ENCODE measurements at places on chromosomes 3 and 15. TPM values are rescaled to one million over a fixed set of nuclear protein-coding genes. Genes with fewer than 3 reads are reported as not detected.

The SLC12A1 gene
- total RNA-seq, result not detected

DNA sequence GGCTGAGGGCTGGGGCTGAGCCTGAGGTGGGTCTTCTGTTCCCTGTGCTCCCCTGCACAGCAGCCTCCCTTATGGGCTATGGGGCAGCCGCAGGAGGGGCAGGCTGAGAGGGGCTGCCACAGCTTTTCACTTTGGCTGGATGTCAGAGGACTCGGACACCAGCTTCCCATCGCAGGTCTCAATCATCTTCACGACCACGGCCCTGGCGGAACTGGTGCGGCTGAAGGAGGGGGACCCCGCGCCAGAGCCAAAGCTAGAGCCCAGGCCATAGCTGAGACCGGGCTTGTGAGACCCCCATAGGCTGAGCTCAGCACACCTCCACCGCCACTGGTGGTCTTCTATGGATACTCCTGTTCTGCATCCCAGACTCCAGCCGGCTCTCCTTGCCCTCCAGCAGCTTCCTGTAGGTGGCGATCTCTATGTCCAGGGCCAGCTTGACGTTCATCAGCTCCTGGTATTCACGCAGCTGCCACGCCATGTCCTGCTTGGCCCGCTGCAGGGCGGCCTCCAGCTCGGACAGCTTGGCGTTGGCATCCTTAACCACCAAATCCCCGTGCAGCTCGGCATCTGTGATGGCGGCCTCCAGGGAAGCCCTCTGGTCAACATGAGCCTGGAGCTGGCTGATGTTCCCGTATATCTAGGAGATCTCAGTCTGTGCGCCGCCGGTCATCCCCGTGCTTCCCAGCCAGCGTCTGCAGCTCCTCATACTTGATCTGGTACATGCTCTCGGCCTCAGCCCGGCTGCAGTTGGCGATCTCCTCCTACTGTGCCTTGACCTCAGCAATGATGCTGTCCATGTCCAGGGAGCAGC, 181.7 kb upstream of the SYNPR start:
- no peak for DNase-seq
- H3K27ac ChIP-seq, result no peak overlapping the region
- no peaks in the 10 kb centered on the region for H3K36me3 ChIP-seq
- no peaks in the 10 kb centered on the region for H3K4me1 ChIP-seq
- no peak overlapping the region for H3K4me3 ChIP-seq

GRCh38 chr3:103203441-103203840, 768.6 kb downstream of the ZPLD1 start:
- H3K36me3 ChIP-seq, result no peaks in the 10 kb centered on the region
- no peak overlapping the region for H3K27ac ChIP-seq
- no peak overlapping the region for H3K4me3 ChIP-seq
- DNase-seq, result no peak
- no peaks in the 10 kb centered on the region for H3K27me3 ChIP-seq

- H3K27me3 ChIP-seq, result no peaks in the 10 kb centered on the region
- no peaks in the 10 kb centered on the region for H3K36me3 ChIP-seq
- no peak overlapping the region for H3K4me3 ChIP-seq
- no peak overlapping the region for H3K27ac ChIP-seq
- DNase-seq, result no peak
- no peaks in the 10 kb centered on the region for H3K4me1 ChIP-seq
Observed at GRCh38 chr15:47614360-47615011, 102.8 kb upstream of the SEMA6D start.

The SLC6A6 gene
- total RNA-seq, result 55.3 TPM

DNA sequence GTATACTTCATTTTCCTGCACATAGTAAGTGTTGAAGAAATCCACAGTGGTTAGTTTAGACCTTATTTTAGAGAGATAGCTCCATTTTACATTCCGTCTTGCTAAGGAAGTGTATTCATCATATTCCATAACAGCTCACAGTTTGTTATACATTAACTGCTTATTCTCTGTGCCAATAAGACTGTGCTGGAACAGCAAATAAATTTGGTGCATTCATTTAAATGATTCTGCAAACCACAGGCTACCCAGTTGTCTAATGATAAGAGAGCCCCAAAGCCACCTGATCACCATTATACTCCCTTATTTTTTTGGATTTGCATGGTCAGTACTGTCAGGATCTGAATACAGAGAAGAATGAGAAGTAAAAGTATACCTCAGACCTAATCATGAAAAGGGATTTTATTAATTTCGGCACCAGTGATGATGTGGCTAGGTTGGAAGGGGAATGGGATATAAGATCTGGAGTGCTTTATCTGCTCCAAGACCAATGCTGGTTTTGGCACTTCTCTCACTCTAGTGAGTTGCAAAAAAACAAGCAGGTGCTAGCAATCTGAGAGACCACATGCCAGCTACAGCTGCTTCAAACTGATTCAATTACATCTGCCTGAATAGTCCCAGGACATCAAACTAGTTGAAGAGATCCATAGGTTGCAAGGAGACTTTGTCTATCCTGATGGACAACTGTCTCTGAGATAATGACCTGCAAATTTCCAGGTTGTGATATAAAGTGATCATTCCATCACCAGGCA, 254.8 kb downstream of the ZBTB20 start:
- no peak for DNase-seq
- H3K27me3 ChIP-seq, result no peaks in the 10 kb centered on the region
- no peak overlapping the region for H3K4me3 ChIP-seq
- H3K27ac ChIP-seq, result no peak overlapping the region

The P2RY1 gene
- total RNA-seq, result 1.1 TPM

GRCh38 chr15:82045179-82045891, 483 bp downstream of the MEX3B start:
- H3K4me1 ChIP-seq, result peaks cover 16% of the 10 kb centered on the region
- H3K36me3 ChIP-seq, result no peaks in the 10 kb centered on the region
- DNase-seq, result peak; percentile 47
- H3K27ac ChIP-seq, result no peak overlapping the region

DNA sequence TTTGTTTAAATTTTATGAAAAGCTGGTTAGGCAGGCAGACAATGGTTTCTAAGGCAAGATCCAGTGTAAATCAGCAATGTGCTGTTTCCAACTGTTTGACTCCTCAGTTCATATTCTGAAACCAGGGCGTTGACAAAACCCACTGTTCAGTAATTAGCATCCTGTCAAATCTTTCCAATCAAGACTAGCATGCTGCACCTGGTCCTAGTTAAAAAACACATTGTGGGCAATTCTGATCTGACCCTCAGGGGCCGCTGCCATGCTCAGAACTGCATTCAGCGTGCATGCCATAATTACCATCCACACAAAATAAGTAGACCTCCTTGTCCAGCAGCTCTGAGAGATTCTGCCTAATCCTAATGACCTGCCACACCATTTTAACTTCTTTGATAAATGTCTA, 20.9 kb upstream of the RBP1 start:
- H3K4me1 ChIP-seq, result no peaks in the 10 kb centered on the region
- H3K27me3 ChIP-seq, result peaks cover 4% of the 10 kb centered on the region
- H3K27ac ChIP-seq, result no peak overlapping the region
- no peak for DNase-seq
- no peak overlapping the region for H3K4me3 ChIP-seq
- no peaks in the 10 kb centered on the region for H3K36me3 ChIP-seq

GRCh38 chr3:183247011-183247589, 6.0 kb upstream of the B3GNT5 start:
- no peak overlapping the region for H3K27ac ChIP-seq
- no peak overlapping the region for H3K4me3 ChIP-seq
- H3K27me3 ChIP-seq, result no peaks in the 10 kb centered on the region
- no peaks in the 10 kb centered on the region for H3K4me1 ChIP-seq

DNA sequence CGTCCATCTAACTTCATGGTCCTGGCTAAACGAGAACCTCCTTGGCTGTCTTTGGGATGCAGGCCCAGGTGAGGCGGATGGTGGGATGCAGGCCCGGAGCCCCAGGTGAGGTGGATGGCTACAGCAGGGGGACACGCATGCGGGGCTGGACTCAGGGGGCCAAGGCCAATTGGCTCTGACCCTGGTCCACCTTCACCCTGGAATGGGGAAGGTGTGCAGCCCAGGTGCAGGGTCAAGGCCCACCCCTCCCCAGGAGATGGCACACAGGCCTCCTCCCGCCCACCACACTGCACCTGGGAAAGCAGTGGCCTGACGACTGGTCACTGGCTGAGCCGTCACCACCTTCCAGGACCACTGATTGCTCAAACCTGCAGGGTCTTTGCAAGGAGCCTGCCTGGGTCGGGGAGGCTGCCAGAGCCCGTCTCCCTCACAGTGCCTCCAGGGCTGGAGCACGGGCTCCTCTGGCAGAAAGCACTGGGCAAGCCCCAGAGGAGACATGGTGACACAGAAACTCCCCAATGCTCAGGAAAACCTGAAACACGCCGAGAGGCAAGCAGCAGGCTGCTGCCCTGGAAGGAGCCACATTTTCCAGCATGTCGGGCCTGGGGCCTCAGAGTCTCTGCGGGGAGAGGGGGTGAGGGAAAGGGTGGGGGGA, 159.6 kb downstream of the LRRK1 start:
- DNase-seq, result no peak
- H3K27ac ChIP-seq, result no peak overlapping the region
- peaks cover 5% of the 10 kb centered on the region for H3K27me3 ChIP-seq
- no peaks in the 10 kb centered on the region for H3K36me3 ChIP-seq
- no peaks in the 10 kb centered on the region for H3K4me1 ChIP-seq

The CTXND1 gene
- total RNA-seq, result not detected

The TUSC7 gene
- total RNA-seq, result not detected

- H3K27ac ChIP-seq, result no peak overlapping the region
- H3K36me3 ChIP-seq, result no peaks in the 10 kb centered on the region
- no peaks in the 10 kb centered on the region for H3K27me3 ChIP-seq
- DNase-seq, result no peak
Observed at GRCh38 chr15:54722342-54722986, 474.3 kb downstream of the RSL24D1 start.

The SLC6A11 gene
- not detected for total RNA-seq

The NOX5 gene
- total RNA-seq, result not detected

The ZNF770 gene
- 42.8 TPM for total RNA-seq

The NEO1 gene
- total RNA-seq, result 3.4 TPM

GRCh38 chr15:48411971-48412591, 80.9 kb downstream of the DUT start:
- H3K4me1 ChIP-seq, result no peaks in the 10 kb centered on the region
- H3K36me3 ChIP-seq, result no peaks in the 10 kb centered on the region
- no peak overlapping the region for H3K27ac ChIP-seq
- no peak for DNase-seq
- no peak overlapping the region for H3K4me3 ChIP-seq
- peaks cover 7% of the 10 kb centered on the region for H3K27me3 ChIP-seq

DNA sequence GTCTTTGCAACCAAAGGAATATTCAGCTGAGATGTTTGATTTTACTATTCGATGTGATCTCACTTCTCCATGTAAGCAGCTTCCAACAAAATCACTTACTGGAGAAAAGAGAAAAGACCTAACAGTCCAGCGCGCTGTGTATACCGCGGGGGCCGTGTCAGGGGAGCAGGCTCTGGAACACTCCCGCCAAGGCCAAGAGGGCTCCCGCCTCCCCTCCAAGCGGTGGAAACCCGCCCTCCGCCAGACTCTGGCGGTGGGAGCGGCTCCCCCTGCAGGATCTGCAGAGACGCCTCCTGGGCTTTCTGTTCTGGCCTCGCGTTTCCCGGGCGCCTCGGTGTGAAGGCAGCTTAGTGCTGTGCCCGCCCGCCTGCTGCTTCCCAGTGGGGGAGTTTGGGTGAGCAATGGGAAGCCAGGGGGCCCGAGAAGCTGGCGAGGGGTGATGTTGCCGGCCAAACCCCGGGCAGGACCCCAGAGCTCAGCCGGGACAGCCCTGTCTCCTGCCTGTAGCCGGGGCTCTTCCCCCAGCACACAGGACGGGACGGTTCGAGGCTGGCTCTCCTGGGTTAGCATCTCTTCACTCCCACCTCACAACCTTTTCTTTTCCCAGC, 36.3 kb downstream of the CHST14 start:
- peaks cover 22% of the 10 kb centered on the region for H3K4me1 ChIP-seq
- peak; percentile 77 for DNase-seq
- H3K36me3 ChIP-seq, result no peaks in the 10 kb centered on the region
- H3K4me3 ChIP-seq, result peak overlapping the region; percentile 10
- H3K27ac ChIP-seq, result no peak overlapping the region
- H3K27me3 ChIP-seq, result peaks cover 74% of the 10 kb centered on the region

- no peak for DNase-seq
- H3K36me3 ChIP-seq, result no peaks in the 10 kb centered on the region
- peaks cover 13% of the 10 kb centered on the region for H3K4me1 ChIP-seq
- no peak overlapping the region for H3K27ac ChIP-seq
Observed at GRCh38 chr3:184658223-184658928, 53.5 kb downstream of the MAGEF1 start.

- H3K4me1 ChIP-seq, result peaks cover 11% of the 10 kb centered on the region
- H3K27me3 ChIP-seq, result no peaks in the 10 kb centered on the region
- H3K36me3 ChIP-seq, result no peaks in the 10 kb centered on the region
Observed at GRCh38 chr3:42009456-42009855, 47.6 kb upstream of the ULK4 start.

- no peak for DNase-seq
- no peak overlapping the region for H3K27ac ChIP-seq
- no peaks in the 10 kb centered on the region for H3K27me3 ChIP-seq
- H3K4me1 ChIP-seq, result no peaks in the 10 kb centered on the region
- no peaks in the 10 kb centered on the region for H3K36me3 ChIP-seq
Observed at GRCh38 chr3:103319912-103320311, 885.1 kb downstream of the ZPLD1 start.

Measured in activated CD8-positive, alpha-beta memory T cell treated with anti-CD3 and anti-CD28 coated beads, Interleukin-2, amount 10 ng/mL, durations not matched to agents 7 days and 5 days (primary cell).